ENCODE measurements at places on chromosomes 11 and 22. TPM values are rescaled to one million over a fixed set of nuclear protein-coding genes. Genes with fewer than 3 reads are reported as not detected.

POLR2F gene
- polyA plus RNA-seq: 142 TPM

FAM227A gene
- 0.52 TPM for polyA plus RNA-seq

BTBD18 gene
- not detected for polyA plus RNA-seq

PVALB gene
- not detected for polyA plus RNA-seq

GLYATL1 gene
- polyA plus RNA-seq: 0.53 TPM

SYT7 gene
- 6.9 TPM for polyA plus RNA-seq

IGSF9B gene
- polyA plus RNA-seq: 1.1 TPM

CLMP gene
- 95.5 TPM for polyA plus RNA-seq

PRR33 gene
- not detected for polyA plus RNA-seq
